ENCODE measurements at places on chromosomes 2 and 18.

DNA sequence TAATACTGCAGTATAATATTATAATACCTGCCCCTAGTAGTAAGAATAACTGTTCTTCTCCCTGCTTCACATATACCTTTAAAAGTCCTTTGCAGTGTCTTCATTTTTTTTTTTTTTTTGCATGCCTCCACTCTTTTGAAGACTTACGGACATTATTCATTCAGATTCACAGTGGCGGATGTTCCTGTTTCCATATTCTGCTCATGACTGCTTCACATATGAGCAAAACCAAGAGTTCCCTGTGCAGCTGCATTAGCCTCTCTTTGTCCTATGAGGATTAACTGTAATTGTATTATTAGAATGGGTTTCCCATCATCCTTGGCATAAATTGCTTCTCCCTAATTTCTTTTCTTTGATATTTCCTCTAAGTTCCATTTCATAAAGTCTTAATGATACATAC is 12.8 kb downstream of the IL18RAP start:
- DNase-seq, result no peak

DNA sequence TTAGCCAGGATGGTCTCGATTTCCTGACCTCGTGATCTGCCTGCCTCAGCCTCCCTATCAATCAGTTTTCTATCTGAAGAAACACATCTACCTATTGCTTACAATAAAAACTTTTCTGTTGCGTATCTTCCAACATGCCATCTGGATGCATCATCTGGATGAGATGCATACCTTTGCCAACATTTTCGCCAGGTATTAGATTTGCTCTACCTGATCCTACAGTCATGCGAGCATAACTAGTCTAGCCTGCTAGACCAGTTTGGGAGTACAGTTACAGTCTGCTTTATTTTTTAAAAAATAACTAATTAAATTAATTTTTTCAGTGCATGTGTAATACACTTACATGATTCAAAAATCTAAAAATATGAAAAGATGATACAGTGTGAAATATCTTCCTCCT is 334.0 kb upstream of the MEX3C start:
- DNase-seq, result no peak

- DNase-seq, result no peak
These were observed 163.5 kb downstream of the UXS1 start for GRCh38 chr2:106030287-106031268.

GRCh38 chr2:166410828-166411472 is 35.2 kb upstream of the SCN9A start:
- DNase-seq, result peak; percentile 58

- no peak for DNase-seq
These were observed 109.2 kb upstream of the FZD7 start for GRCh38 chr2:201924453-201924852.
